Stimulated activated naive CD4-positive, alpha-beta T cell treated with Interleukin-2 at 50 U/mL for 16 hours (primary cell): ENCODE measurements at places on chromosomes 4 and X.

GRCh38 chr4:114694770-114695169, 96.2 kb downstream of the UGT8 start:
- DNase-seq, result no peak

DNA sequence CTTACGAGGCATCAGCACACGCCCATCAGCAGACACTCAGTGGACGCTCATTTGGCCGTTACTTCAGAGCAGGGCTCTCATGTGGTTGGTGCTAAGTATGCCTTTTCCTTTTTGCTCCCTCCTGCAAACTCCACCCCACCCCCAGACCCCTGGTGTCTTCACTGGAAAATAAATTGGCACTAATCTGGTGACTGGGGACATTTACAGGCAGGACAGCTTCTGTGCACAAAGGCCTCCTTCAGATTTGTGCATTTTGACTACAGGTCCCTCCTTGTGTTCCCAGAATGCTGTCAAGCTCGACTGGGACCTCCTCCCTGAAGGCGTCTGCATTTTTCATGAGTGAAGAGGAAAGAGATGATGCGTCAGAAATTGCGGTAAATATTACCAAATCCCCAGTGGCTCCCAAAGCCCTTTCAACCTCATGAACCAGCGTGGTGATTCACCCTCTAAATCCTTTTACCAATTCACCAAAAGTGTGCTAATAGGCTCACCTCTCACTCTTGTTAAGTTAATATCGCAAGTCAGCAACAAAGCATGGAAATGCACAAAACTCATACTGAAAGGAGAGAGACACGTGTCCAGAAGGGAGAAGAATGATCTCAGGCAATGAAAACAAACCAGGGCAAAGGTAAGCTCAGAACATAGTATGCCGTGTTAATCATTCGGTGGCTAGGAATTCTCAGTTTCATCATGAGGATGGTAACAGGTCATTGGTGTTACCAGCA, 119.0 kb downstream of the NKX6-1 start:
- DNase-seq, result no peak

DNA sequence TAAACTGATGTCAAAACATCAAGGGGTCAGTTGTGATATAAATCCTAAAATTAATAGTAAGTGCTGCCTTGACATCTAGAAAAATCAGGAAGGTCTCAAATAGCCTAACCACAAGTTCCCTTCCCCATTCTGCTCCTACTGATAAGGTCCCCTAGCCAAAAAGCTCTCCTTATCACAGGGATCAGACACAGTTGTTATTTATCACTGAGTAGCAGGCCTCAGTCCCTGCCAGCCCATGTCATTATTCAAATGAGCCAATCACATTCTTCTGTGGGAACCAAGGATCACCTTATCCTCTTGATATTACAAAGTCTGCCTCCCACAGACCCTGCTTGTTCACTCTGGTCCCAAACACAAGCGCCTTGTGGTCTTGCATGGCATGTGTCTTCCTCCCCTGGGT, 23.3 kb upstream of the TMEM255A start:
- no peak for DNase-seq

GRCh38 chrX:40908857-40909475, 173.6 kb upstream of the MED14 start:
- no peak for DNase-seq

GRCh38 chrX:150729956-150730355, 36.8 kb downstream of the MTMR1 start:
- DNase-seq, result no peak

DNA sequence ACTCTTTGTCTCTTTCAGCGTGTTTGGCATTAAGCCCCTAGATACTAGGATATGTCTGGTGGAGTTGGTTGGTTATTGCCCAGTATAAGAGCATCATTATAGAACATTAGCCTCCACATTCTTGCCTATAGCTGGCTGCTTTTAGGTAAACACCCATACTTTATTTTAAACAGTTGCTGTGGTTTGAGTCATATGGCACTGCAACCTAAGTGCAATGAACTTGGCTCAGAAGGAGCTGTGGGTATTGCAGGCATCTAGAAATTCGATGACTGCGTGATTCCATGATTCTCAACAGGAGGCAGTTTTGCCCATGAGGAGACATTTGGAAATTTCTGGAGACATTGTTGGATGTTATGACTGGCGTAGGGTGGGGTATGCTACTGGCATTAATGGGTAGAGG, 49.5 kb downstream of the DCLK2 start:
- DNase-seq, result no peak

- DNase-seq, result no peak
Observed at GRCh38 chr4:20065952-20066351, 185.8 kb upstream of the SLIT2 start.

- DNase-seq, result no peak
Observed at GRCh38 chrX:71638409-71638808, 20.1 kb upstream of the CXCR3 start.

DNA sequence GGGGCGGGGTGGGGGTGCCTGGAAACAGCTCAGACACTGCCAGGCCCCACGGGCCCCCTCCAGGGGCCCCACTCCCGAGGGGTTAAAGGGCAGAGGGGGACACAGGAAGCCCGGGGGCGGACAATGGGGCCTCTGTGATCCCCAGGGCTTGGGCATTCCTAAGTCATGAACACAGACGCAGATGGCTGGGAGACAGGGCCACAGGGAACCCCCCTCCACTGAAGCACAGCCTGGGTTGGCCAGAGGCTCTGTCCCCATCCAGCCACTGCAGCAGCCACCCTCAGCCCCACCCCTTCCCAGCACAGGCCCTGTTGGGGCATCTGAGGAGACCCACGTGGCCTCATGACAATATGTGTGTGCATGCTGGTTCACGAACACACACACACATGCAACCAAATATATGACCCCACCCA, 3.9 kb downstream of the L1CAM start:
- no peak for DNase-seq

DNA sequence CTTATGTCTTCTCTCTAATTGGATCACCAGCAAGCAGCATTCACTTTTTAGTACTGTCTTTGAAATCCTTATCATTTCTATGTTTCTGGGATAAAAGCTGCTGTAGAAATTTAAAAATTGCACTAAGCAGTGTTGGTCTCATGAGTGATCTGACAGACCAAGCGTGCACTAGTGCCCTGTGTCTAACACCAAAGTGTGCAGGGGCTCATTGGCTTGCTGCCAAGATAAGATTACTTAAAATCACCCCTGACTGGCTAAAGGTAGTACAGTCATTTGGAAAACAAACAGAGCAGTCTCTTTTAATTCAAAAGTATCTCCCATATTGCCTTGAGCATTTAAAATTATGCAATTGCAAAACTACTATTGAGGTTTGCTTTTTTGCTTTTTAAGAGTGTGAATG, 304.6 kb downstream of the ARAP2 start:
- no peak for DNase-seq

GRCh38 chr4:169270810-169271691, at the start of gene SH3RF1:
TSS of gene SH3RF1 (minus strand) at chr4:169270956. CDS start at chr4:169269212, 1,744 bp downstream.
- DNase-seq, result no peak

GRCh38 chr4:128862608-128863311, 53.3 kb downstream of the JADE1 start:
- DNase-seq, result peak; percentile 39

DNA sequence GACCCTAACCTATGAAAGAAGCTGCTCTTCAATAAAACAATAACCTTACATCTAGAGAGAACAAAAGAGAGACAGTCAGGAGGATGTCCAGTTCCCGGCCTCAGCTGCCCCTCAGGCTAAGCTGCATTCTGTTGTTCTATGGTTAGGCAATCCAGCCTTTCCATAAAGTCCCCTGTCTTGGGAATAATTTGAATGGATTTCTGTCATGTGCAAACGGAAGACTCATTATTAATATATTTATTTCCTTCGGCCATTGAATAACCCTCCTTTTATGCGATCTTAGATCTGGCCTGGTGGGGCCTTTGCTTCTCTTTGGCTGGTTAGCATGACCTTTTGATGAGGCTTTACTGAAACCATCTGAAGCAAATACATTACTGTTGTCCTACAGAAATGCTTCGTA, 80.1 kb downstream of the ANKRD50 start:
- no peak for DNase-seq

- DNase-seq, result no peak
Observed at GRCh38 chrX:39065051-39065871, 264.0 kb downstream of the MID1IP1 start.

DNA sequence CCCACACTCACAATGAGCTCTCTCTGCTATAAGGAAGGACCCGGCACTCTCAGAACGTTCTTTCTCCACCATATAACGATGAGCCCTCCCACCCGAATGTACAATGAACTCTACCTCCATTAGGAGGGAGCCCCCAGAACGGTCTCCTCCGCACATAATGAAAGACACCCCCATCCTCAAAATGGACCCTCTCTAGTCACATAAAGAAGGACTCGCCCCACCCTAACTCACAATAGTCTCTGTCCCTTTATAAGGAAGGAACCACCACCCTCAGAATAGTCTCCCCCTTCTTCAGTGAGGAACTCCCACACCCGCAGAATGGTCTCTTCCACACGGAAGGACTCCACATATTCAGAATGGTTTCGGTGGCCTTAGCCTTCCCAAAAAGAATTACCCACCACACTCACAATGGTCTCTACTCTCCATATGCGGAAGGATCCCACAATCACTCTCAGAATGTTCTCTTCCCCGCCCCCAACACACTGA, 477 bp downstream of the SLC35A2 start:
- DNase-seq, result no peak

DNA sequence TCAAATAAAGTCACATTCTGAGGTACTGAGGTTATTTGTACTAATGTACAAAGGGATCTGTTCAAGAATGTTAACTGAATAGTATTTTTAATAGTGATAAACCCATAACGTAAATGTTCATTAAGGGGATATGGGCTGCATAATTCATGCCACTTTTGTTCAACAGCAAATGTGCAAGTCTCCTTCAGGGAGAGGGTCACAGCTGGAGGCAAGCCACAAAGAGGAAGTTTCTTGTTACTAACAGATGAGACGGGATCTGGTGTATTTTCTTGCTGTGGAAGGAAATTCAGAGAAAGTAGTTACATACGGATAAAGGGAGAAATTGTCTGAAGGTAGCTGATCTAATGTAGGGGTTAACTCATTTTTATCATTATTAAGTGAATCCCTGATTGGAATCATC, 10.0 kb downstream of the ZFP42 start:
- DNase-seq, result no peak

DNA sequence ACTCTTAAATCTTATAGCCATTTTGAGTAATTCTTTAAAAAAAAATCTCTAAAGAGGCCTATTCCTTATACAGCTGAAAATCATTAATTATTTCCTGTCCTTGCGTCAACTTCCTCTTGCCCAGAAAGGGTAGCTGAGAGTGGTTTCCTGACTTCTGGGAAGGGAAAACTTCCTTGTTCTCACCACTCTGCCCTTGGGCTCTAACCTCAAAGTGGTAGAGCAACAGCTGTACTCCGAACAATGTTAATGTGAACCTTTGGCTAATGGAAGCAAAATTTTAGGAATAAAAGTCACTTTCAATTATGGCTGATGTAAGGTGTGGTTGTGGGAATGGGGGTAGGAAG, 15.3 kb downstream of the KLHL2 start:
- DNase-seq, result no peak

GRCh38 chrX:16484338-16484737, 165.6 kb upstream of the S100G start:
- peak; percentile 22 for DNase-seq

DNA sequence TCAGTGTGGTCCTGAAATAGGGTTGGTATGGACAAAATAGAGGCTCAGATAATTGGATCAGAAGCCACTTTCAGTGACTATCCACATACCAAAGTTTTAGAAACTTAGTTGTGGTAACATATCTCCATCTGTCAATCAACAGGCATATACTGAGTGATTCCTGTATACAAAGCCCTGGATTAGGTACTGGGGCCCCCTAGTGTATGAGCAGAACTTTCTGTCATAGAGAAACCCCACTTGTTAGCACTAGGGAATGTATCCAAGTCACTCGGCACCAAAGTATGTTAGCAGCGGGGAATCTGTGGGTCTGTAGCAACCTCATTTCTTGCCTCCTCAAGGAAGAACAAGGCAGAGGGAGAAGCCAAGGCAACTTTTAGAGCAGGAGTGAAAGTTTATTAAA, 50.7 kb downstream of the MAP7D3 start:
- DNase-seq, result no peak

DNA sequence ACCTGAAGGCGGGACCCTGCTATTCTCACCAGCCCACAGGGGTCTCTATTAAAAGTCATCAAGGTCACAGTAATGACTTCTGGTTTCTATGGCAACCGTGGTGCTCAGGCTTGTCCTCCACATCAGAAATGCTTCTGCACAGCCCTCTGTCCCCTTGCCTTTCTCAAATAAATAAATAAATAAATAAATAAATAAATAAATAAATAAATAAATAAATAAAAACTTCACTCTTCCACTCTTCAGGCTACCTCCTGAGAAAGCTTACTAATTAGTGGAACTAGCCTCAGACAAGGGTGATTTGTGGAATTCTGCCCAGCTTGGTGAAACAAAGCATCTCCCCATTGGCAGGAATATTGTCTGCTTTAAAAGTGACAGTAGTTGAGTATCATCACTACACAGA, 5.5 kb upstream of the RAB40A start:
- DNase-seq, result no peak

GRCh38 chrX:19599253-19599652, 83.9 kb upstream of the MAP3K15 start:
- no peak for DNase-seq

DNA sequence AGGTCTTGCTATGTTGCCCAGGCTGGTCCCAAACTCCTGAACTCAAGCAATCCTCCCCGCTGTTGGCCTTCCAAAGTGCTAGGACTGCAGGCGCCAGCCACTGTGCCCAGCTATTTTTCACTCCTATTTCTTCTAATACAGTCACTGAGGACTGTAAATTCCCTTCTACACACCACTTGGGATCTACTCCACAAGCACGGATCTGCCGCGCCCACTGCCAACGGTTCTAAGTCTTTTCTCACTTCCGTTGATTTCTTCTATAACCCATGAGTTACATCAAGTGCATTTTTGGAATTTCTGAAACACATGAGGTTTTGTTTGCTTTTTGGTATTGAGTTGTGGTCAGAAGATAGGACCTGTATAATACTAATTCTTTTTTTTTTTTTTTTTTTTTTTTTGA, 48.6 kb downstream of the FAM53A start:
- no peak for DNase-seq

GRCh38 chr4:109699553-109700225, 3.6 kb downstream of the CASP6 start:
- no peak for DNase-seq

DNA sequence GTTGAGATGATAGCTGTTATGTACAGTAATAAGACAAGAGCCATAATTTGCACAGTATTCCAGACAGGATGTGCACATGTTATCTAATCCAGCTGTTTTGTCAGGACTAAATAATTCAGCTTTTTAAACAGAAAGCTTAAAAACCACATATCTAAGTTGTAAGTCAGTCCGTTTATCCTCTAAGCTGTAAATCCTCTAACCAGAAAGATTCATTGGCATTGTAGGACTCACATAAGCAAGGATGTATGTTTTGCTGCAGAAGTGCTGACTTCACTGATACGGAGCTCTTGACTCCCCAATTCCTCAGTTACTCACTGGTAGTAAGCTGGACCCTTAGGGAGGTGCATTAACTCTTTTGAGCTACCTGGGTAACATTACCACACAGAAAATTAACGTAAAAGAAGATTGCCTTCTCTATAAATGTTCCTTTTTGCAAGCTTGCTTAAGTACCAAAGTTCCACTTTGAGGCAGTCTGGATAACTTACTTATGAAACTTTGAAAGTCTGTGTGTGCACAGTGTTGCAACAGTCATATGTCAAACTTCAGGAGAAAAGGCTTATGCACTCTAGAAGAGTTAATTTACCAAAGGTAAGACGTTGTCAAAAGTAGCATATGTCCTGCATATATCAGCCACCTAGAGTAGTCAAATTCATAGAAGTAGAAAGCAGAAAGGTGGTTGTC, 58.3 kb upstream of the MAGEB2 start:
- no peak for DNase-seq
